ENCODE measurements at places on chromosomes 12 and 14.

GRCh38 chr12:123621101-123621500, 12.4 kb downstream of the EIF2B1 start:
- H3K36me3 ChIP-seq, result peaks cover 21% of the 10 kb centered on the region
- no peak for DNase-seq
- no peak overlapping the region for H3K4me3 ChIP-seq
- no peaks in the 10 kb centered on the region for H3K4me1 ChIP-seq
- no peak overlapping the region for H3K27ac ChIP-seq

GRCh38 chr12:92070864-92071445, 74.7 kb downstream of the BTG1 start:
- no peak for DNase-seq
- no peaks in the 10 kb centered on the region for H3K36me3 ChIP-seq
- no peak overlapping the region for H3K27ac ChIP-seq
- H3K27me3 ChIP-seq, result no peaks in the 10 kb centered on the region
- H3K4me3 ChIP-seq, result no peak overlapping the region

GRCh38 chr14:31357279-31357678, 63.1 kb downstream of the HEATR5A start:
- H3K4me3 ChIP-seq, result no peak overlapping the region
- no peaks in the 10 kb centered on the region for H3K27me3 ChIP-seq
- H3K27ac ChIP-seq, result no peak overlapping the region
- no peak for DNase-seq
- H3K4me1 ChIP-seq, result no peaks in the 10 kb centered on the region

DNA sequence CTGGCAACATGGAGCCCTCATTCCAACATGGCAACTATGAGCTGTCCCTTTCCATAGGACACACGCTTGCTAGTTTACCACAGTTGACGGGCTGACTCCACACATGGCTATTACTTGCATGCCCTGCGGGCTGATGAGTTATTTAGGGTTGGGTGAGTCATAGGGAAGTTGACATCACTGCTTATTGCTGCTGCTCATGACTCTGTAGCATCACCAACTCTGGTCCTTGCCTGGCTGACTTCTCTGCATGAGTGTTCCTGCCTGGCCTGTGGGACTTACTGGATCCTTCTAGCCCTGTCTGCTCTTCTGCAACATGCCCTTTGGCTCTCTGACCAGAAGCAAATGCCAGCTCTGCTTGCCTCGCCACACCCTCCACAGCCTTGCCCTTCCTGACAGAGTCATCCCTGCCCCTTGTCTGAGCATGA, 199.5 kb downstream of the ANO6 start:
- no peaks in the 10 kb centered on the region for H3K27me3 ChIP-seq
- peak; percentile 82 for DNase-seq
- H3K4me1 ChIP-seq, result no peaks in the 10 kb centered on the region
- H3K4me3 ChIP-seq, result no peak overlapping the region
- peaks cover 3% of the 10 kb centered on the region for H3K36me3 ChIP-seq

DNA sequence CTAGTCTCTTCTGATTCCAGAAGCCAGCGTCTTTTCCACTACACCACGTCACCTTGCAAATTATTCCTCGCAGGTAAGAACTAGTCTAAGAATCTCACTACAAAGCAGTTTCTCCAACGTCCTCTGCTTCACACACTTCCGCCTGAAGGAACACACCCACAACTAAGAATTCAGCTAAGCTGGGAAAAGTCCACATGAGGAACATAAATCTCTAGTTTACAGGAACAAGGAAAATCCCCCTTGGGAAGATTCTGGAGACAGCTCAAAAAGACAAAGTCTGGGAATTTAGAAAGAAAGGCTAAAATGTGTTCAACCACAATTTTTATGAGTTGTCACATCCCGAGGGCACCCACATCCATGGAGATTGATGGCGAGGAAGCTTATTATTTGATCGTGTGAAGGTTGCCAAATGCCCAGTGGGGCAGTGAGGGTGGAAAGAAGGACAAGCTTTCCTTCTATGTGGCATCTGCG, 780.2 kb upstream of the TBX3 start:
- H3K4me1 ChIP-seq, result no peaks in the 10 kb centered on the region
- no peak overlapping the region for H3K4me3 ChIP-seq
- no peaks in the 10 kb centered on the region for H3K27me3 ChIP-seq
- H3K27ac ChIP-seq, result no peak overlapping the region
- H3K36me3 ChIP-seq, result no peaks in the 10 kb centered on the region
- DNase-seq, result no peak

- H3K27me3 ChIP-seq, result no peaks in the 10 kb centered on the region
- H3K4me3 ChIP-seq, result no peak overlapping the region
- DNase-seq, result no peak
- no peaks in the 10 kb centered on the region for H3K4me1 ChIP-seq
- no peaks in the 10 kb centered on the region for H3K36me3 ChIP-seq
Measured at GRCh38 chr14:70576891-70577290, 23.6 kb downstream of the MED6 start.

GRCh38 chr14:72852194-72852593, 41.7 kb downstream of the DPF3 start:
- H3K27ac ChIP-seq, result no peak overlapping the region
- H3K4me1 ChIP-seq, result no peaks in the 10 kb centered on the region
- no peak for DNase-seq
- no peak overlapping the region for H3K4me3 ChIP-seq

- H3K4me3 ChIP-seq, result no peak overlapping the region
- H3K36me3 ChIP-seq, result no peaks in the 10 kb centered on the region
- H3K27me3 ChIP-seq, result no peaks in the 10 kb centered on the region
- no peak for DNase-seq
Measured at GRCh38 chr14:102893452-102893851, 29.0 kb upstream of the AMN start.

GRCh38 chr12:123676616-123677320, 5.9 kb downstream of the TCTN2 start:
- no peaks in the 10 kb centered on the region for H3K36me3 ChIP-seq
- DNase-seq, result no peak
- H3K4me1 ChIP-seq, result no peaks in the 10 kb centered on the region
- no peaks in the 10 kb centered on the region for H3K27me3 ChIP-seq
- no peak overlapping the region for H3K27ac ChIP-seq

- H3K27ac ChIP-seq, result no peak overlapping the region
- no peaks in the 10 kb centered on the region for H3K4me1 ChIP-seq
- no peaks in the 10 kb centered on the region for H3K27me3 ChIP-seq
- no peak for DNase-seq
- H3K4me3 ChIP-seq, result no peak overlapping the region
Measured at GRCh38 chr14:101249676-101250036, 311.6 kb upstream of the DIO3 start.

DNA sequence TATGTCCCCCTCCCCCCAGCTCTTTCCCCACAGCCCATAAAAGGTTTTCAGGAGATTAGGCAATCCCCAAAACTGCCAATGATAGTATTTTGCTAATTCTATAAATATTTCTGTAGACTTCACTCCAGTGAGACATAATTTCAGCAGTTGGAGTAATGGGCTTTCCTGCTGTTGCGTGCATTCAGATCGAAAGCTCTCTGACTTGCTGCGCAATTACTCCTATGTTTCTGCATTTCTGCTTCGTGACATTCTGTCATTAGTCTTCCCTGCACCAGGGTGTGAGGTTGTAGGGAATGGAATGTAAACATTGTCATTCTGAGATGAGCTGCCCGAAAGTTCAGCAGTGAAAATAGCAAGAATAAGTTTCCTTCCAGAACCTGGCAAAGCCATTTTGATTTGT, 58.2 kb downstream of the SAMD4A start:
- DNase-seq, result peak; percentile 69
- H3K27ac ChIP-seq, result no peak overlapping the region
- H3K4me1 ChIP-seq, result peaks cover 3% of the 10 kb centered on the region
- no peak overlapping the region for H3K4me3 ChIP-seq
- H3K36me3 ChIP-seq, result no peaks in the 10 kb centered on the region
- no peaks in the 10 kb centered on the region for H3K27me3 ChIP-seq

- H3K27ac ChIP-seq, result no peak overlapping the region
- no peaks in the 10 kb centered on the region for H3K36me3 ChIP-seq
- no peaks in the 10 kb centered on the region for H3K27me3 ChIP-seq
- no peak overlapping the region for H3K4me3 ChIP-seq
Measured at GRCh38 chr14:101217616-101218371, 314.3 kb upstream of the RTL1 start.

- no peaks in the 10 kb centered on the region for H3K27me3 ChIP-seq
- H3K36me3 ChIP-seq, result no peaks in the 10 kb centered on the region
- H3K27ac ChIP-seq, result no peak overlapping the region
- peak; percentile 61 for DNase-seq
Measured at GRCh38 chr14:35949920-35950513, 123.9 kb downstream of the BRMS1L start.

GRCh38 chr12:46628176-46628575, 197.6 kb downstream of the SLC38A4 start:
- no peaks in the 10 kb centered on the region for H3K27me3 ChIP-seq
- H3K4me1 ChIP-seq, result no peaks in the 10 kb centered on the region
- no peak for DNase-seq

- no peak for DNase-seq
- H3K4me3 ChIP-seq, result no peak overlapping the region
- no peaks in the 10 kb centered on the region for H3K36me3 ChIP-seq
- H3K27ac ChIP-seq, result no peak overlapping the region
Measured at GRCh38 chr12:106214571-106214970, 33.2 kb downstream of the CKAP4 start.

DNA sequence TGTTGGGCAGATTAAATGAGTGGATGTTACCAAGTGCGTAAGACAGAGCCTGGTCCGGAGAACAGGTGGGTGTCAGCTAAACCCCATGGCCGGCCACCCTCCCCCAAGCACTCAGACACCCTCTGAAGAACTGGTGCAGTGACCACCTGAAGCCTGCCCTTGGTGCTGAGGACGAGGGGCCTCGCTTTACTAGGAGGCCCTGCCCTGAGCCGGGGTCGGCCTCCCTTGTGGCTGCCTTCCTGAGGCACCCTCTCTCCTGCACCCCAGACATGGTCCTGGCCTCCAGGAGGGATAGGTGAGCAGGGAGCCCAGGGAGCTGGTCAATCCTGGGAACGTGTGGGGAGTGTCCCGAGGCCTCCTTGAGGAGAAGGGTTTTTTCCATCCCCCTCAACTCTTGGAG, 4.9 kb upstream of the KIF26A start:
- H3K4me3 ChIP-seq, result no peak overlapping the region
- no peak for DNase-seq
- H3K36me3 ChIP-seq, result no peaks in the 10 kb centered on the region
- H3K4me1 ChIP-seq, result peaks cover 3% of the 10 kb centered on the region

DNA sequence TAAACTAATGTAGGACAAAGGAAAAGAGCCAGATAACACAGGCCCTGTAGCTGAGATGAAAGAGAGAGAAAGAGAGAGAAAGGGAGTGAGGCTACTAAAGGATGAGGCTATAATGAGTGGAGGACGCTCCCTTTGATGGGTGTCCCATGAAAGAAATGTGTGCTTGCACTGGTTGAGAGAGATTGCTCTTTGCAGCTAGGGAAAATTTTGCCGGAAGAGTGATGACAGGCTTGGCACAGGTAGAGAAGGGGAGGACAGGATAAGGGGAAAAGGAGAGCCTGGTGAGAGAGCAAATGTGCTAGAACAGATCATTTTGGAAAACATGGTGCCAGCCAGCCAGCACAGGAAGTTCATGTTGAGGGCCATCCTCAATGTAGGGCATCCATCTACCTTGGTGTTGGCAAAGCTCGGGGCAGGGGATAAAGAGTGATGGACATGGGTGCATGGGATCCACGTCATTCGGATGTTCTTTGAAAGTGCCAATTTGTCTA, 248.6 kb downstream of the BTG1 start:
- H3K27ac ChIP-seq, result no peak overlapping the region
- no peak overlapping the region for H3K4me3 ChIP-seq
- no peaks in the 10 kb centered on the region for H3K4me1 ChIP-seq
- DNase-seq, result no peak
- H3K36me3 ChIP-seq, result no peaks in the 10 kb centered on the region

DNA sequence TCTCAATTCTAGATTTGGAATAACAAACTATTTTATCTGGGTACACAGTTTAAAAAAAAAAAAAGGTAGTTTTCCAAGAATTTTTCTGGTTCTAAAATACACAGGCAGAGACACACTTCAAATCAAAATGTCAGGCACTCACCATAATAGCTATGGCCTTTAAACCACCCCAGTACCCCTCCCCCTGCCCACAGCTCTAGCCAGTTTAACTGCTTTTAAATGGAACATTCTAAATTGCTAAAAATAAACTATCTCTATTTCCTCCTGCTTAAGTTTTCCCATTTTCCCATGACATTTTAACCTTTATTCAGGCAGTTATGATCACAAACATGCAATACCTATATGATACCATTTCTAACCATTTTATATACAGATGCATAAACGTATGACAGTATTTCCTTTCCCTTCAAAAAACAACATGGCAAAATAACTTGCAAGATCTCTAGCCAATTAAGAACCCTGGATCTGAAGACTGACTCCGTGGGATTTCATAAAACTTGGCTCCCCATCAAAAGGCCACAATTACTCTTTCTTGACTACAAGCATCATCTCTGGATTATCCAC, 46.3 kb downstream of the PPP2R5E start:
- no peak for DNase-seq
- no peak overlapping the region for H3K27ac ChIP-seq
- H3K4me3 ChIP-seq, result no peak overlapping the region

GRCh38 chr14:24110060-24110459, 4.5 kb upstream of the DCAF11 start:
- DNase-seq, result no peak
- H3K36me3 ChIP-seq, result no peaks in the 10 kb centered on the region
- no peak overlapping the region for H3K27ac ChIP-seq
- no peak overlapping the region for H3K4me3 ChIP-seq

DNA sequence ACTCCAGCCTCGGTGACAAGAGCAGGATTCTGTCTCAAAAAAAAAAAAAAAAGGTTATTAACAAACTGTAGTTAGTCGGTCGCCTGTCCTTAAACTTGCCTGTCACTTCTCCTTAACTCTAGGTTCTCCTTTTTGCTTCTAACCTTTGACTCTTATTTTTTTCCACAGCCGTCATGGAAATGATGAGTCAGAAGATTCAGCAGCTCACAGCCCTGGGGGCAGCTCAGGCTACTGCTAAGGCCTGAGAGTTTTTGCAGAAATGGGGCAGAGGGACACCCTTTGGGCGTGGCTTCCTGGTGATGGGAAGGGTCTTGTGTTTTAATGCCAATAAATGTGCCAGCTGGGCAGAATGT, 418 bp upstream of the MYG1 start:
- H3K27ac ChIP-seq, result no peak overlapping the region
- H3K27me3 ChIP-seq, result no peaks in the 10 kb centered on the region
- peak; percentile 90 for DNase-seq

- H3K36me3 ChIP-seq, result no peaks in the 10 kb centered on the region
- H3K27me3 ChIP-seq, result no peaks in the 10 kb centered on the region
- no peak overlapping the region for H3K4me3 ChIP-seq
- no peak overlapping the region for H3K27ac ChIP-seq
Measured at GRCh38 chr12:70468741-70469140, 102.7 kb downstream of the KCNMB4 start.

GRCh38 chr12:44384136-44384535, 492.0 kb downstream of the NELL2 start:
- no peaks in the 10 kb centered on the region for H3K4me1 ChIP-seq
- H3K4me3 ChIP-seq, result no peak overlapping the region
- no peaks in the 10 kb centered on the region for H3K27me3 ChIP-seq
- no peak for DNase-seq
- H3K36me3 ChIP-seq, result no peaks in the 10 kb centered on the region
- H3K27ac ChIP-seq, result no peak overlapping the region
